Right renal pelvis (tissue), 4 donors: ENCODE measurements at places on chromosomes 1 and 21. TPM values are rescaled to one million over a fixed set of nuclear protein-coding genes. Genes with fewer than 3 reads are reported as not detected.
A peak's percentile ranks its signal among the peaks of the same experiment; 100 is the strongest.

- no peak for DNase-seq
These were observed 156.0 kb downstream of the TOMM20 start for GRCh38 chr1:234972411-234973191.

GRCh38 chr1:19257178-19257914, 5.7 kb downstream of the MRTO4 start:
- no peak for DNase-seq

DNA sequence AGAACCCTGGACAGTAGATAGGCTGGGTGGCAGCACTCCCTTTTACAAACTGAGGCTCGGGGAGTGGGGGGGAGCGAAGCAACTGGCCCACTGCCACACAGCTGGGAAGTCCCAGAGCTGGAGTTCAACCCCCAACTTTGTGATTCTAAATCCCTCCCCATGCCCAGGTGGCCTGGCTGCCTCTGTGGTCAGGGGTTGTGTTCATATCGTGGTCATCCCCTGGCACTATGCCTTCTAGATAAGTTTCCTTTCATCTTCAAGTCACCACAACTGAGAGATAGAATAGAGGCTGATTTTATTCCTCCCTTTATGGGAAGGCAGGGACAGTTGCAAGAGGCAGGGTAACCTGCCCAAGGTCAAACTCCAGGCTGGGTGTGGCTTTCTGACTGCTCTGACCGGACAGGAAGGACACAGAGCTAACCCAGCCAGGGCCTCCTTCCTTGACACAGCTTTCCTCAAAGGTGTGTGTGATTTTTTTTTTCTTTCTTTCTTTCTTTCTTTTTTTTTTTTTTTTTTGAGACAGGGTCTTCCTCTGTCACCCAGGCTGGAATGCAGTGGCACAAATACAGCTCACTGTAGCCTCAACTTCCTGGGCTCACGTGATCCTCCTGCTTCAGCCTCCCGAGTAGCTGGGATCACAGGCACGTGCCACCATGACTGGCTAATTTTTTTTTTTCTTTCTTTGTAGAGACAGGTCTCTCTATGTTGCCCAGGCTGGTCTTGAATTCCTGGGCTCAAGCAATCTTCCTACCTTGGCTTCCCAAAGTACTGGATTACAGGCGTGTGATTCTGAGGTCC, 18.4 kb upstream of the TNFRSF1B start:
- no peak for DNase-seq

The MPZ gene
- polyA plus RNA-seq = 4.8 TPM

The ADAMTSL4 gene
- 14.3 TPM for polyA plus RNA-seq

GRCh38 chr1:33364565-33364918, 43.6 kb upstream of the A3GALT2 start:
- no peak for DNase-seq

- DNase-seq = no peak
These were observed 16.8 kb downstream of the RAP1GAP start for GRCh38 chr1:21652101-21652936.

The S1PR1 gene
- polyA plus RNA-seq = 22.6 TPM

- DNase-seq = no peak
These were observed 25.3 kb upstream of the PEF1 start for GRCh38 chr1:31669786-31670592.

The LRRC71 gene
- 0.66 TPM for polyA plus RNA-seq

The SNAPIN gene
- polyA plus RNA-seq = 58.4 TPM

The SMYD2 gene
- polyA plus RNA-seq = 44.2 TPM

GRCh38 chr1:38133756-38134155, 87.2 kb upstream of the POU3F1 start:
- DNase-seq = no peak

DNA sequence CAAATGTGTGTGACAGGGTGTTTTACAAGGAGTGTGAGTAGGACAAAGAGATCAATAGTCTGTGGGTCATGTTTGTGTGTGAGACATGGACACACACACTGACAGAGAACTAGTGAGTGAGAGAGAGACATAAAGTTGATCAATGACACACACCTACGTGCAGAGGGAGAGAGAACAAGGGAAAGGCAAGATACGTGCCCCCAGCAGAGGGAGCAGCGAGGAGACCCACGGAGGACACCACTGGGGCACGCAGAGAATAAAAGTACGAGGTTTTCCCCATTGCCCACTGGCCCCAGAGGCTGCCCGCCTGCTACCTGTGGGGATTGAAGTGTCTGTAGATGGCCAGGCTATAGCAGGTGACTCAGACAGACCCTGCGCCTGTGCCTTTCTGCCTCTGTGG, 130.2 kb upstream of the CSF3R start:
- DNase-seq = no peak

- no peak for DNase-seq
These were observed 48.2 kb downstream of the DDX20 start for GRCh38 chr1:111803951-111804350.

The GLUL gene
- polyA plus RNA-seq = 312 TPM

The NTMT2 gene
- polyA plus RNA-seq = not detected

The MX2 gene
- polyA plus RNA-seq = 1.5 TPM

GRCh38 chr1:224434691-224435317, at the start of gene WDR26:
Gene WDR26 (minus strand): TSS chr1:224434797.
- DNase-seq = peak; percentile 70

DNA sequence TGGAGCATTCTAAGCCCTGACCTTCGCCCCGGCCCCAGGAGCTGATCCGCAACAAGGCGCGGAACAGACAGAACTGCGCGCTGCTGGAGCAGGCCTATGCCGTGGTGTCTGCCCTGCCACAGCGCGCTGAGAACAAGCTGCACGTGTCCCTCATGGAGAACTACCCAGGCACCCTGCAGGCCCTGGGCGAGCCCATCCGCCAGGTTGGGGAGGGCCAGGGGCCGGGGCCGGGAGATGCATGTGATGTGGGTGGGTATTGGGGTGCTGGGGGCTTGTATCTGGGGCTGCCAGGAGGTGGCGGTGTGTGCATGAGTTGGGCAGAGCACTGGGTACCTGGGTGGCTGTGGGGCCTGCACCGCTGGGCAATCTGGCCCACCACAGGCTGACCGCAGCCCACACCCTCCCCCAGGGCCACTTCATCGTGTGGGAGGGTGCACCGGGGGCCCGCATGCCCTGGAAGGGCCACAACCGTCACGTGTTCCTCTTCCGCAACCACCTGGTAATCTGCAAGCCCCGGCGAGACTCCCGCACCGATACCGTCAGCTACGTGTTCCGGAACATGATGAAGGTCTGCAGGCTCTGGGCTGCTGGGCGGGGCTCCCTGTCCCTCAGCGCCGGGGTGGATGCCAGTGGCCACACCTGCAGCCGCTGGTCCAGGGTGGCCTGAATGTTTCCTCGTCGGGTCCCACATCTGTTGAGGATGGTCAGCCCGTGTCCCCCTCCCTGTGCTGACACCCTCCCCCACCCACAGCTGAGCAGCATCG, 65.8 kb downstream of the TRIM11 start:
- no peak for DNase-seq

GRCh38 chr1:36126797-36127500, 1.9 kb upstream of the COL8A2 start:
- no peak for DNase-seq

GRCh38 chr21:38848187-38848609, 42.5 kb downstream of the ETS2 start:
- no peak for DNase-seq

The ELAPOR1 gene
- polyA plus RNA-seq = 2.5 TPM

GRCh38 chr1:3012456-3013291, 8.6 kb upstream of the ACTRT2 start:
- peak; percentile 29 for DNase-seq

The INKA2 gene
- 3.6 TPM for polyA plus RNA-seq

- DNase-seq = no peak
These were observed 12.2 kb downstream of the PLEKHO1 start for GRCh38 chr1:150161747-150162581.

- DNase-seq = no peak
These were observed 73.2 kb upstream of the GADD45A start for GRCh38 chr1:67611846-67612245.

- no peak for DNase-seq
These were observed 197.1 kb downstream of the AJAP1 start for GRCh38 chr1:4851385-4852065.

The GSTM1 gene
- 121 TPM for polyA plus RNA-seq

GRCh38 chr1:21068937-21069336, 107.8 kb downstream of the EIF4G3 start:
- DNase-seq = no peak

DNA sequence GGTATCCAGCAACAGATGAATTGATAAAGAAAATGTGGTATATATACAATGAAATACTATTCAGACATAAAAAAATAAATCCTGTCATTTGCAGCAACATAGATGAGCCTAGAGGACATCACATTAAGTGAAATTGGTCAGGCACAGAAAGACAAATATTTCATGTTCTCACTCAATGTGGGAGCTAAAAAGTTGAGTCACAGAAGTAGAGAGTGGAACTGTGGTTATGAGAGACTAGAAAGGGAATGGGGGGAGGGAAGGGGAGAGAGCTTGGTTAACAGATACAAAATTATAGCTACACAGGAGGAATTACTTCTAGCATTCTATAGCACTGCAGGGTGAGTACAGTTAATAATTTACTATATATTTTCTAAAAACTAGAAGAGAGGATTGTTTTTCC, 37.1 kb upstream of the SERPINC1 start:
- DNase-seq = no peak

- no peak for DNase-seq
These were observed 228.2 kb upstream of the USP24 start for GRCh38 chr1:55443175-55443915.

- DNase-seq = no peak
These were observed 28.8 kb upstream of the TMPRSS2 start for GRCh38 chr21:41536827-41537103.

The ANGPTL3 gene
- 6.5 TPM for polyA plus RNA-seq

The SLC5A3 gene
- polyA plus RNA-seq = 38.7 TPM

- no peak for DNase-seq
These were observed 73.3 kb upstream of the WDR26 start for GRCh38 chr1:224507771-224508523.

The TAL1 gene
- 4.2 TPM for polyA plus RNA-seq

The LAD1 gene
- polyA plus RNA-seq = 27.7 TPM

- no peak for DNase-seq
These were observed 22.0 kb downstream of the SLC37A1 start for GRCh38 chr21:42535602-42536171.

DNA sequence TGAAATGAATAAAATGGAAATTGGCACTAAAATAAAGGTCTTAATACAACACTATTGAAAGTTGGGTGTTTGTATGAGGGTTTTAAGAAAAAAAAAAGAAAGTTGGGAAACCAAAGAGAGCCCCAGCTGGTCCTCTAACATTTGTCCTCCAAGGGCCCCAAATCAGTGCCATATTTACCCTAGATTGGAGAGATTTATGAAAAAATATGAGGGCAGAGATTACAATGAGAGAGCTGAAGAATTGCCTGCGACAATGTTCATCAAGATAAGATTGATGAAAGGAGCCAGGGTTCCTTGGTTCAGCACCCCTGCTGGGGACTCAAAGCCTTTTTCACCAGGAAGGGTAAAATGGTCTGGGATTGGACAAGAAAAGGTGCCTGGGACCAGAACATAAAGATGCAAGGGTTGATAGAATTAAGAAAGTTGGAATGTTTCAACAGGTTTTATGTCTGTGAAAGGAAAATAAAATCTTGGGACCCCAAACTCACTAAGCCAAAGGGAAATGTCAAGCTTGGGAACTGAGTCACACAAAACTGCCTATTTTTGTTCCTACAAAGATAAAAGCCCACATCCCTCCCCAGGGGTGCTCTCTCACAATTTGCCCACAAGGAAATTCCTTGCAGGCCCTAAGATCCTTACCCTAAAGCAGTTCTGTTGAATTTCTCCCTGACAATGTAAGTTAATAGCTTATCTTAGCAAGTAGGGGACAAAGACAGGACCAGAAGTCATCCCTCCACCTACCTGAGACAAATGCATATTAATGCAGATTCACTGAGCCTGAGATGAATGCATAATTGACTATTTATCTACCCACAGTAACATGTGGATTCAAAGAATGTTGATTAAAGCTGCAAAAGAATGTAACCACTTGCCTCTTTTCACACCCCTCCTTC, 26.8 kb downstream of the CBR1 start:
- no peak for DNase-seq

DNA sequence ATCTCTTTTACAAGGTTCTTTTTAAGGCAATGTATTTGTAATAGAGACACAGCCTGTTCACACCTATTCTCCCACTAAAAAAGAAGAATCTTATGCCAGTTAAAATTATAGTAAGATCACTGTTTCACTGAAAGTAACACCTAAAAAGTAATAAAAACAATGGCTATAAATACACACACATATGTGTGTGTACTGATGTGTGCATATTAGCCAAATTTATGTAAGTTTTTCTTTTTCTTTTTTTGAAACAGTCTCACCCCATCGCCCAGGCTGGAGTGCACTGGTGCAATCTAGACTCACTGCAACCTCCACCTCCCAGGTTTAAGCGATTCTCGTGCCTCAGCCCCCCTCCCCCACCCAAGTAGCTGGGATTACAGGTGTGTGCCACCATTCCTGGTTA, 56.8 kb upstream of the SLC30A10 start:
- no peak for DNase-seq
